ENCODE measurements at places on chromosomes 11 and 22.

DNA sequence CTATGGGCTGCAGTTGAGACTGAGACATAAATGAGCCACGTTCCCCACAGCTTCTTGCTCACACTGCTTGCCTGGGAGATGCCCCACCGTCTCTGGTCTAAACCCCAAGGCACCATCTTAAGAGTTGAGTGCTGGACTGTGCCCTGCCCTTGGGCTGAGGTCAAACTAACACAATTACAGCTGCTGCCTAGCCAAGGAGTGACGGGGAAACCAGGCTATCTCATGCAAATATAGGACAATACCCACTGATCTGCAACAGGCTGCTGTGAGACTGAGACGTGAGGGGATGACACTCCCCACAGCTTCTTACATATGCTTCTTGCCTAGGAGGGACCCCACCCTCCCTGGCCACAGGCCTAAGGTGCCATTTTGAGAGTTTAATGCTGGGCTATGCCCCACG, 7.8 kb upstream of the MS4A8 start:
- no peak for DNase-seq

GRCh38 chr11:83475760-83476159, 189.6 kb upstream of the CCDC90B start:
- DNase-seq = no peak

DNA sequence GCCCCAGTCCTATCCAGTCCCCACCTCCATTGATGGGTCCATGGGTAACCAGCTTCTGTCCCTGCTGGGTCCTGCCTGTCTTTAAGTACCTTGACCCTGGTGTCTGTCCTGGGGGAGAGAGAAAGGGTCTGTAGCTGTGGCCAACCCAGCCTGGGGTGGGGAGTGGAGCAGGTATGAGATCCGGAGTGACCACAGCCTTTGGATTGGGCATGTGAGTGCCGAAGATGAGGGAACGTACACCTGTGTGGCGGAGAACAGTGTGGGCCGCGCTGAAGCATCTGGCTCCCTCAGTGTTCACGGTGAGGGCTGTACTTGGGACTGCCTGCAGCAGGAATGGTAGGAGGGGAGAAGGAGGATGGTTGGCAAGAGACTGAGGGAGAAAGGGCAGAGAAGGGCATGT, 5.2 kb downstream of the ROBO3 start:
- no peak for DNase-seq

GRCh38 chr11:118605116-118605867, 2.1 kb upstream of the PHLDB1 start:
- DNase-seq = peak; percentile 94

- no peak for DNase-seq
Observed at GRCh38 chr22:18031695-18032454, 7.5 kb upstream of the MICAL3 start.

GRCh38 chr11:115179636-115180035, 324.6 kb downstream of the CADM1 start:
- DNase-seq = no peak

DNA sequence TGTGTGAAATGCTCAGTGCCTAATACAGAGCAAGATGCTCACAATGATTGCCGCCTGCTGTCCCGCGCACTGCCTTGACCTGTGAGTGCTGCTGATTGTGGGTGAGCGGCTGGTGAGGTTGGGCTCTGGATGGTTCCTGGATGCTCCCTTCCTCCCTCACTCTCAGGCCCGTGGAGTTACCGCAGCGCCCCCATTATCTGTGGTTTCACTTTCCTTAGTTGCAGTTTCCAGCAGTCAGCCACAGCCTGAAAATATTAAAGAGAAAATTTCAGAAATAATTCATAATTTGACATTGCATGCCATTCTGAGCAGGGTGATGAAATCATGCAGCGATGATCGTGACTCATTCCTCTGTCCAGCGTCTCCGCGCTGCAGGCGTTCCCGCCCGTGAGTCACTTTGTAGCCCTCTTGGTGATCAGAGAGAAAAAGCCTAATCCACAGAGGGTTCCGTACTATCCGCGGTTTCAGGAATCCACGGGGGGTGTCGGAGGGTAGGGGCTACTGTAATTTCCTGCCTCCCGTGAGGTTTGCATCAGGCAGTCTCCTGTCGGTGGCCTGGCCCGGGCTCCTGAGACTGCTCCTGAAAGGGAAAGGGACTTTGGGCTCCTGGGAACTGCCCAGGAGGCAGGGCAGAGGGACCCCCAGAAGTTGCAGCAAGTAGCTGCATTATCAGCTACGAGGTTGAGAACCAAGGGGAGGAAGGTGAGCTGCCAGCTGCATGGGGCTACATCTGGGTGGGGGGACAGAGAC, 10.6 kb downstream of the RPL3 start:
- peak; percentile 89 for DNase-seq

DNA sequence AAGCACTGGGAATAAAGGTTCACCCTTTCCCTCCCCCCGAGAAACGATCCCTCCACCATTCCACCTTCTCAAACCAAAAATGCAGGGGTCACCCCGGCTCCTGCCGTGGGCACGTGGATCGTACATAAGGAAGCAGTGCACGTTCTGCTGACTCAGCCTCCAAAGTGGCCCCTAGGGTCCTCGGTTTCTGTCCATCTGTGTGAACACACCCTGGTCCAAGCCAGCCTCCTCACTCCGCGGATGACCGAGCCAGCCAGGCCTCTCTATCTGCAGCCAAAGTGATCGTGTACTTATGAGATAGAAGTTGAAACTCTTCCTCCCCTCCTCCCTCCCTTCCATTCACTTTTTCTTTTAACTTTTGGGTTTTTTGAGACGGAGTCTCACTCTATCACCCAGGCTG, 16.2 kb downstream of the C11orf24 start:
- no peak for DNase-seq

DNA sequence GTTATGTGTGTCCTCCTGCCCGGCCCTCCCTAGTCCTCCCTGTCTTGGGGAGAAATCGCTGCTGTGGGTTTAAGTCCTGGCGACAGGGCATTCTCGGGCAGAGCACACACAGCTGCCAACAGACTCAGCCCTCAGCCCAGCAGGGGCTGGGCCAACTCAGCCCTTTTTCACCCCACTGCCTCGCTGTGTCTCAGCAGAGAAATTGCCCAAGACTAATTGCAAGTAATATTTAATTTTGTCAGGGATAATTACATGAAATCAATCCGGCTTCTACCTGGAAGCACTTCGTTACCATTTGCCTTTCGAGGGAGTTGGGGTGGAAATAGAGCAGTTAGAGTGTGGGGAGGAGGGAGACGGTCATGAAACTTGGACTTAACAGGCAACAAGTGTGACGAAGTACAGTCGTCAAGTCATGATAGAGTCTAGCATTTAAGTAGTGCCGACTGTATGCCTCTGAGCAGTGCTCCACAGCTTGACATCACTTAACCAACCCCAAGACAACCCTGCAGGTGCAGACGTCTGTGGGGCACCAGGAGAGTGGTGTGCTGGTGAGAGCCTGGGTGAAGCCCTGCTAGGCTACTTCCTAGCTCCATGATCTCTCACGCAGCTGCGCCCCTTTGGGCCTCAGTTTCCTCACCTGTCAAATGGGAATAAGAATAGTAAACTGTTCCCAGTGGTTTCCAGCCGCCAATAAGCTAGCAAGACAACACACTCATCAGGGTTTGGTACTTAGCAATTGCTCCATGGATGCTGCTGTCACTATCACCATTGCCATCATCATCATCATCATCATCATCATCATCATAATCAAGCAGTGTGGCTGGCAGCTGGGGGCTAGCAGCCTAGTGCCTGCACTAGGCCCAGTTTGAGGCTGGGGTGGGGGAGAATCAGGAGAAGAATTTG, 29.2 kb downstream of the MN1 start:
- no peak for DNase-seq

- no peak for DNase-seq
Observed at GRCh38 chr11:124493016-124493655, 47.6 kb upstream of the OR8B8 start.

GRCh38 chr11:117977029-117977428, 9.2 kb upstream of the IL10RA start:
- no peak for DNase-seq

DNA sequence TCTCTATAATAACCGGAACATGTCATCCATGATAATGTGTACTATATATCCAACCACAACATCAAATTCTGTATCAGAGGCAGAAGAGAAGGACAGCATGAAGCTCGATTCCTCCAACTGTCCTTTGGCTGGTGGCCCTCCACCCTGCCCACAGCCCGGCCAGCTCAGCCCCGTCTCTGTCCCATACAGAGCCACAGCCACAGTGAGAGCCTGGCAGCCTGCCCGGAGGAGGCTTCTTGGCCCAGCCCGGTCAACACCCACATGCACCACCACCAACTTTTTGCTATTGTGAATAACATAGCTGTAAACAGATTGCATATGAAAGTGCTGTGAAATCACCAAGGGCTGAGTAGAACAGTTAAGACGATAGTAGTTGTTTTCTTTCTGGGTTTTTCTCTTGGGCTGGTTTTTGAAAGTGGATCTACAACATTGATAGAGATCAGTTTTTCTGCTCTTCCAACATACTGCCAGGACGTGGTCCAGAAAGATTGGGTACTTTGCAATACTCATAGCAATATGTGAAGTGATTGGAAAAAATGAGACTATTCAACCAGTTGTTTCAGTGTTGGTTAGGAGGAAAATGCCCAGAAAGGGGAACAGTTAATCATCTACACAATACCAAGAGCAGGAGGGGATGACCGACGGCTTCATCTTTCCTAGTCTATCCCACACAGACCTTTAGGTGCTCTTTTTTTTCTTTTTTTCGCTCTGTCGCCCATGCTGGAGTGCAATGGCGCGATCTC, 6.9 kb upstream of the TUBA8 start:
- DNase-seq = no peak

- DNase-seq = no peak
Observed at GRCh38 chr11:12258451-12258850, 118.9 kb upstream of the PARVA start.

GRCh38 chr11:130550150-130550549, 101.7 kb downstream of the ADAMTS15 start:
- DNase-seq = no peak

DNA sequence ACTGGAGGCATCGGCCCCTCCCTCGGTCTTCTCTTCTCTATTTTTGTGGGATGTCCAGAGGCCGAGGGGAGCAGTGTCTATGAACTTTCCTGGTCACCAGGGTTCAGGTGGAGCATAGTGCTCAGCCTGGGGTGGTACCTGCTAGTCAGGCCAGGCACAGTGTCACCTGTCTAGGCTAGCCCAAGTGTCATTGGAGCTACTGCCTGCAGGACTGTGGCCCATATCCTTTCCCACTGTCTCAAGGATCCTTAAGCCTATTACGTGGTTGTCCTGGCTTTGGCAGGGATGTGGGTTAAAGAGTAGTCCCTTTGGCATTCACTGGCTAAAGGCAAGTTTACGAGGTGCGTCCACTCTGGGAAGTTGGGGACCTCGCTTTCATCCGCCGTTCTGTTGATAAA, 9.3 kb downstream of the RBM14 start:
- no peak for DNase-seq

DNA sequence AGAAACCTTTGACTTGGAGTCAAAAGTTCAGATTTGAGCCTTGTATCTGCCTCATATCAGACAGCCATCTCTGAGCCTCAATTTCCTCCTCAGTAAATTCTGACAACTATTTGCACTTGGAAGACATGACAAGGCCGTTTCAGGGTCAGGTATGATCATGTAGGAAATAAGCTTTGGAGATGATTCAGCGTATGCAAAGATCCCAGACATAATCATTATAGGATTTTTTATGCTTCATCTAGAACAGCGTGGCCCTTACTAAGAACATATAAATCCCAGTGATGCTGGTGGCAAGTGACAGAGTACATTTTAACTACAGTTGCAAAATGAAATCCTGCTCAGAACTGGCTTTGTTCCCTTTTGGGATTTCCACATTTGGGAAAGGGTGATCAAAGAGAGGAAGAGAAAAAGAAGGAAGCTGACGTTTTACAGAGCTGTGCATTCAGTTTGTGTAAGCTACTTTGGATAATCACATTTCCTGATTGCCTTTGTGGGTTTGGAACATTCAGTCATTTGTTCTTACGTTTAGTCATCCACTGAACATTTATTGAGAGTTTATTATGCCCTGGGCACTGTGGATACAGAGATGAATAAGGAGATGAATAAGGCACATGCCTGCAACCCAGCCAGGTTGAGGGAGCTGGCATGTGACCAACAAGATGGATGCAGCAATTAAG, 81.9 kb upstream of the HEPHL1 start:
- DNase-seq = no peak

DNA sequence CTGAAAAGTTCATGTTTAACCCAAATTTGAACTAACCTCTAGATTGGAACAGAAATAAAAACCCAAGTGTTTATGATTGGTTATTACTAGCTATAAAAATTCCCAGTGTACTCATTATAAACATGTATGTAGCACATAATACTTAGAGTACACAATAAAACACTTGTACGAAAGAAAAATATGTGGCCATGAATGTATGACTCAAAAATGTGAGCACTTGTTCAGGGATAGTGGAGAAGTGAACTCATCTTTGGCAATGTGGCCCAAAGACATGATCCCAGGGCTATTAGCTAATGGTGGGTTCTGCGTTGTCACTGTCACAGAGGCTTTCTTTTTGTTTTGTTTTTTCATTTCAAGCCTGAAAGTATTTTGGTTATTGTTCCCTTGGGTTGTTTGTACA, 72.0 kb downstream of the PPFIBP2 start:
- DNase-seq = no peak

DNA sequence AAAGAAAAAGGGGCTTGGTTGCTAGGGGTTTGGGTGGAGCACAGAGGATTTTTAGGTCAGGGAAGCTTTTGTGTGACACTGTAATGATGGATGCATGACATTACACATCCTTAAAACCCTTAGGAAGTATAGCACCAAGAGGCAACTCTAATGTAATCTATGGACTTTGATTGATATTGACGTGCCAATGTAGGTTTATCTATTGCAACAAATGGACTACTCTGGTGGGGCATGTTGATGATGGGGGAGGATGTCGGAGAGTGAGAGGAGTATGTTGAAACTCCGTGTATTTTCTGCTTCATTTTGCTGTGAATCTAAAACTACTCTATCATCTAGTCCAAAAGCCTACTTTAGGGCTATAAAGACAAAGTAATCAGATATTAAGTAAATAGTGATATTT, 72.3 kb upstream of the PAX6 start:
- DNase-seq = no peak

DNA sequence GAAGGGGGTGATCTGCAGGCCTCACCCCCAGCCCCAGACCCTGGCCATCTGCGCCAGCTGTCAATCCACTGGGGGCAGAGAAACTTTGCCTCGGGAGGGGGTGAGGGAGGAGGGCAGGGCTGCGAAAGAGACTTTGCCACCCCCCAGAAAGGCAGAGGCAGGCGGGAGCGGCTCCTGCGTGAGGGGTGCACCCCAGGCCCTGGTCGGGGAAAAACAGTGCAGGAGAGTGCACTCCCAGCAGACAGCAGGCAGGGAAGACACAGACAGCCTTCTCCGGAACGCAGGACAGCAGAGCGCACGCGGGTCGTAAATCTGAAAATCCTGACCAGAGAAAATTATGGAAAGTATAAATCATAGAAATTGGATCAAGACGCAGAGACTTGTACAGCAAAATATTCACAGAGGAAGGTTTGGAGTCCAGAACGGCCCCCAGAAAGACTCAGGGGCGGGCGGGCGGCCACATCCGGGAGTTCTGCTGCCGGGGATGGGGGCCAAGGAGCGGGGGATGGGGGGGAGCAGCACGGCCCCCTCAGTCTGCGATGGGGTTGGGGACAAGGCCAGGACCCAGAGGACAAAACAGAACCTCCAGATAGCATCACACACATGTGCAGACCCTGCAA, 8.0 kb upstream of the MRPL23 start:
- no peak for DNase-seq

- no peak for DNase-seq
Observed at GRCh38 chr11:16770016-16770415, 31.6 kb downstream of the C11orf58 start.

Data from coronary artery (tissue), 2 donors.